Left lung (tissue), 14 donors: ENCODE measurements at places on chromosomes 3 and 15. TPM values are rescaled to one million over a fixed set of nuclear protein-coding genes. Genes with fewer than 3 reads are reported as not detected.
A peak's percentile ranks its signal among the peaks of the same experiment; 100 is the strongest.

DNA sequence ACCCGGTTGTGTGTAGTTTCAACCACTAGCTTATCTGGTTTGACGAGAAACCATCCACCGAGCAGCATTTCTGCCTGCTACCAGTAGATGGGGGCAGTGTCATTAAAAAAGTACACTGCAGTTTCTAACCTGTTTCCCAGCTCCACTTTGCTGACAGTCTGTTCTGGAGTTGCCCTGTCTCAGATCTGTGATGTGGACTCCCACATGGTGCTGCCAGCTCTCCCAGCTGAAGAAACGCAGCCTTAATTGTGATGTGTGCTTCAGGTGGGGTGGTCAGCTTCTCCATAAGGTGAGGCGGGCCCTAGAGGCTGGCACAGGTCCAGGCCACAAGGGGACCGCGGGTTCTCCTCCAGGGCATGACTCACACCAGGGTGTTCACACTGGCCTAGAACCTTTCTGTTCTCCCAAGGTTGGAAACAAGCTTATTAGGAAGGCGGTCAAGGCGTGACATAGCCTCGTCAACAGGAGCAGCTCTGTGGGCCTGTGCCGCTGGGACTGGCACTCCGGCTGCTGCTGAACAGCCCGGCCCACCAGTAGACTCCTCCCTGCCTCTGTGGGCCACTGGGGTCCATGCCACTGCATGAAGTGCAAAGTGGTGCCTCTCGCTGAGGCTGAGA is 2.9 kb upstream of the FAM43A start:
- DNase-seq = peak; percentile 78

DNA sequence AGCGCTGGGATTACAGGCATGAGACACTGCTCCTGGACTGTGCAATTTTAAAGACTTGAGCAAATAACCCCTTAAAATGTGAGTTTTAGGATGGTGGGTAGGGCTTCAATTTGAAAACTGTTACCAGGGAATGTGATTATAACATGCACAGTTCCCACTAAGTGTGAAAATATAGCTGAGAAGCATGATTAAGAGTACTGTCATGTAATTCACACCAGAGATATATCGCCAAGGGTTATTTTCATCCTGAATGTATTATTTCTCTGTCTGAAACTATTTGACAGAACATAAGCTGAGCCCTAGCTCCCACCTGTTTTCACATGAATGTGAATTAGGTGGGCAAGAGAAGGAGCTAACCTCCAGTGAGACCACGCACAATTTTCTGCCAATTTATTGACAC is 457.2 kb downstream of the GABRG3 start:
- DNase-seq = no peak

DNA sequence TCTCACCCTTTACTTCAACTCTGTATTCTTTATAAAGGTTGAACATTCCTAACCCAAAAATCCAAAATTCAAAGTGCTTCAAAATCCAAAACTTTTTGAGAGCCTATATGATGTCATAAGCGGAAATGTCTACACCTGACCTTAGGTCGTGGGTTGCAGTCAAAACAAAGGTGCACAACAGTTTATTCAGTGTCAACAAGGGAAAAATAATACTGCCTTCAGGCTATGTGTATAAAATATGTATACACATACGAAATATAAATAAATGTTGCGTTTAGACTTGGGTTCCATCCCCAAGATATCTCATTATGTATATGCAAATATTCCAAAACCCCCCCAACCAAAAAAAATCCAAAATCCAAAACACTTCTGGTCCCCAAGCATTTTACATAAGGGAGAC is 90.9 kb downstream of the STAG1 start:
- no peak for DNase-seq

DNA sequence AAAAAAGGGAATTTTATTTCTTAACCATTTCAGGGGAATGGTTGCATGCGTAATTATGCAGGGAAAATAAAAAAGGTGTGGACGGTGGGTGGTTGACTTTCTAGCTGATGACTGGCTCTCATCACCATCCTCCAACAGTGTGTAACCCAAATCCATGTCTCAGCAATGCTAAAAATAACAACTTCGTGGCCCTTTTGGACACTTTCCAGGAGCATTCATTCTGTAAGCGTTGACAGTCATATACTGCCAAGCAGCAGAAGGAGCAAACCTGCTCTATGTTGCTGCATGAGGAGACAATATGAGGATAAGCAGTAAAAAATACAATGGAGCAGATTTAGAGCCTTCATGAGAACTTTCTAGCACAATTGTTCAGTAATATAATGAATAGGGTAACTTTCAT is 189.1 kb downstream of the ANXA2 start:
- DNase-seq = no peak

The FANCD2OS gene
- polyA plus RNA-seq = 0.82 TPM

DNA sequence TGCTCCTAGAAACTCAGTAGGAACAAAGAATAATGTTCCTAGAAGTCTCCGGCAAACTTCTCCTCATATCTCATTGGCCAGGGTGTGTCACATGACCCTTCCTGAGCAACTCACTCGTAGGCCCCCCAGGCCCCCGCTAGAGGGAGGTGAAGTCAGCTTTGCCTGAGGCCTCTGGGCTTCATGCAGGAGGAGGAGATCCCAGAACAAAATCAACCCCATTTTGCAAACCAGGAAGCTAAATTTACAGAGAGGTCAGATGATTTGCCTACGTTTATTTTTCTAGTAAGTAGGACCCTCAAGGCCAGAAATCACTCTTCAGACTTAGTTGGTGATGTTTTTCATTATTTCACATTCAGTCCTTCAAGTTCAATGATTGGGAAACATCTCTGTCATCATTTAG is 99.1 kb downstream of the SSR3 start:
- DNase-seq = no peak

DNA sequence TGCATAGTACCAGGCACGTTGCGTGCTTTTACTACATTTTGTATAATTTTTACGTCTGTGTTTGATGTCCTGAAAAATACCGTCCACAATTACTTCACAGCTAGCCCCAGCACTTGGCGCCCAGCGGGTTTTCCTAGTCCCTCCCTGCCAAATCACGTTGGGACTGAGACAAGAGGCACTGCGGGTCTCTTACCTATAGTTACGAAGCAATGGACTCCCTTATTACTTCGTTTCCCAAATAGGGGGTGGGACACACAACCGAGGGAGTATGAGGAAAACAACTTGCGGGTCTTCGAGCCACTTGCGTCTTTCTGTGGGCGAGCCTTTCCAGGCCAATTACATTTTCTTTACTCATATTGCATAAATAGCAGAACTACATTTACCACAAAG is 620 bp upstream of the CMSS1 start:
- DNase-seq = no peak

The TMEM108 gene
- polyA plus RNA-seq = 53.2 TPM

GRCh38 chr3:66582721-66583423 is 82.0 kb upstream of the LRIG1 start:
- DNase-seq = no peak

DNA sequence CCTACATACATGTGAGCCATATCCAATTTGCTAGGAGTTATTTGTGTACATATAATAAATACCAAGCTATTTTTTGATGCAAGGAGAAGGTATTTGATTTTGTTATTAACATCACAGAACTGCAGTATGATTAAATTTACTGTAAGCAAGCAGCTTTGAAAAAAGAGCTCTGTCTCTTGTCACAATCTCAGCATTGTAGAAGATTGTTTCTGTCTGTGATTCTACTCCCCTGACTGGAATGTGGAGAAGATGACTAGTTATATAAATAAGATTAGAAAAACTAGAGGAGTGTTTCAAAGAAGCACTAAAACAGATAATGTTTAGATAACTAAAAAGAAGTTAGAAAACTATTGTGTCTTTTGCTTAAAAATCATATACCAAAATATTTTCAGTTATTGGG is 17.1 kb upstream of the DCBLD2 start:
- DNase-seq = no peak

- peak; percentile 32 for DNase-seq
These were observed 206.9 kb upstream of the BHLHE40 start for GRCh38 chr3:4772171-4772804.

- DNase-seq = peak; percentile 64
These were observed 58.8 kb downstream of the AMOTL2 start for GRCh38 chr3:134315286-134316106.

DNA sequence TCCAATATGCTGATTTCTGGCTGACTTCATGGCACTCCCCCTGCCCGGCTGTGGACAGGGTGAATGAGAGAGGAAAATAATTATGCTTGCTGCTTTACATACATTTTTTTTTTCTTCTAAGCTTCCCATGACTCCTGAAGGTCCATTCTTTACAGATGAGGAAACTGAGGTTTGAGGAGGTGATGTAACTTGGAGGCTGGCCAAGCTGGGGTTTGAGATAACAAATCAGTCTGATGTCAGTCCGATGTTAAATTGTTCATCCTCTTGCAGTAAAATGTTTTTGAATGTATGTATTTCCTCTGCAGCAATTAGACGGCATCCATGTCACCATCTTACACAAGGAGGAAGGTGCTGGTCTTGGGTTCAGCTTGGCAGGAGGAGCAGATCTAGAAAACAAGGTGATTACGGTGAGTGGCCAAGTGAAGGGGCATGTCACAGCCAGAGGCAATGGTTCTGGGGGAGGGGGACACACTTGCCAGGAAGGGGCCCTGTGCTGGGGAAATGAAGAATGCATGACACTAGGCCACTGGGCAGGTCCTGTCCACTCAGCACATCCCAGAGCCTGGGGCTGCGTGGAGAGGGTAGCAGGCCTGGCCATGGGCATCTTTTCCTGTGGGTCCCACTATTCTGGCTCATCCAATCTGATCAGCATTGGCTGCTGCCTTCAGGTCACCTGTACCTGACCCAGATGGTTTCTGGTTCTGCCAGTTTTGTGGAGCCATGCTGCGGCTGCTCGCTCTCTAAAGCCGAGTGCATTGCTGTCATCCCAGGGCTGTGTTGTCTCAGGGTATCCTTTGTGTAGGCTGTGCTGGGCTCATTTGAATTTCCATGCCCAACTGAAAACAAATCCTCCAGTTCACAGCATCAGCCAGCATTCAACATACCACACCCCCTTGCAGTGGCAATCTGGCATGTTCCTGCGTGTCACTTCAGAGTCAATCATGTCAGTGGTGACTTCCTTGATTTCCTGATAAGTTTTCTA is 20.4 kb downstream of the STARD5 start:
- no peak for DNase-seq

- no peak for DNase-seq
These were observed 23.5 kb downstream of the CHSY1 start for GRCh38 chr15:101228313-101228712.

- peak; percentile 45 for DNase-seq
These were observed 13.1 kb upstream of the ETV5 start for GRCh38 chr3:186121968-186122367.

GRCh38 chr3:177976866-177977265 is 559.4 kb upstream of the KCNMB2 start:
- DNase-seq = no peak

GRCh38 chr3:144178607-144179006 is 207.0 kb downstream of the DIPK2A start:
- DNase-seq = no peak

The PPARG gene
- polyA plus RNA-seq = 5.8 TPM

GRCh38 chr15:85543741-85544155 is 163.3 kb downstream of the AKAP13 start:
- peak; percentile 88 for DNase-seq

DNA sequence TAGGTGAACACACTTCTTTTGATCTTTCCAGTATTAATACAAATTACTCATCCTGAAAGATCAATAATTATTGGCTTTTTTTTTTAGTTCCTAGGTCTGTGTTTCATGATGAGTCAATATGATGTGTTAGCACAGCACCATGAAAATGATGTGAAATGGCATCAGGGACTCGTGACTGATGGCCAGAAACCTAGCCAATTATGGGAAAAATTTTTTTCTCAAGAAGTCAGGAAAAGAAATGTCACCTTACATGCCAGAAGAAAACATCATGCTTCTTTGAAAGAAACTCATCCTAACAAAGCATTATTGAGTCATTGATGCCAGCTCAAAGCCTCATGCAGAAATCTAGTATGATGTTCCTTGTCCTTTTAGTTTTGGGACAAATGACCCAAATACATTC is 468.3 kb upstream of the CBLB start:
- no peak for DNase-seq

DNA sequence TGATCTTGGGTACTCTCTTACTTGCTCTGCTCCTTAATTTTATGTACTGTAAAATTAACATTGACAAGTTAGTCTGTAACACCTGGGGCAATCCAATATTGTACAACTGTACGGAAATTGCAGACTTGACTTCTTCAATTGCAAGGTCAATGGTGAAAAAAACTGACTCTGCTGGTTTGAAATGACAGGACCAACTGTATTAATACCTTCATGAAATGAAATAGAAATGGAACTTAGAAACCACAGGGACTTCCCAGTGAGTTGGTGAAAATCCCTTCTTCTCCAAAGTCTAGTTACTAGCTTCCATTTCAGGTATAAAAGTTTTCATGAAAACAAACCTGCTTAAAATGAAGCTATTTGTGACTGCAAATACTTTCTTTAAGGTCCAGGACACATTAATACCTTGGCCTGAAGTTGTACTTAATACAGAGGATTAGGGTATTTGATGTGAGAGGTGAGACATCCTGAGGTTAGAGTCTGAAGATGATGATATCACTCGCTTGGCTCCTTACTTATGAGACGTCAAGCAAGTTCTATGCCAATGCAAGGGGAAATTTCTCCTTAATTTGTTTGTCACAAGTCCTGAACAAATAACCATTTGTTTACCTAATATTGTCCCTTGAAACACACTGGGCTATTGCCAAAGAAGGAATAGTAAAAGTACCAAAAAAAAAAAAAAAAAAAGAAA is 226.2 kb upstream of the TP63 start:
- no peak for DNase-seq

GRCh38 chr3:150733373-150733935 is 29.5 kb downstream of the SIAH2 start:
- no peak for DNase-seq

GRCh38 chr3:32743934-32744333 is 58.9 kb downstream of the CNOT10 start:
- peak; percentile 60 for DNase-seq

DNA sequence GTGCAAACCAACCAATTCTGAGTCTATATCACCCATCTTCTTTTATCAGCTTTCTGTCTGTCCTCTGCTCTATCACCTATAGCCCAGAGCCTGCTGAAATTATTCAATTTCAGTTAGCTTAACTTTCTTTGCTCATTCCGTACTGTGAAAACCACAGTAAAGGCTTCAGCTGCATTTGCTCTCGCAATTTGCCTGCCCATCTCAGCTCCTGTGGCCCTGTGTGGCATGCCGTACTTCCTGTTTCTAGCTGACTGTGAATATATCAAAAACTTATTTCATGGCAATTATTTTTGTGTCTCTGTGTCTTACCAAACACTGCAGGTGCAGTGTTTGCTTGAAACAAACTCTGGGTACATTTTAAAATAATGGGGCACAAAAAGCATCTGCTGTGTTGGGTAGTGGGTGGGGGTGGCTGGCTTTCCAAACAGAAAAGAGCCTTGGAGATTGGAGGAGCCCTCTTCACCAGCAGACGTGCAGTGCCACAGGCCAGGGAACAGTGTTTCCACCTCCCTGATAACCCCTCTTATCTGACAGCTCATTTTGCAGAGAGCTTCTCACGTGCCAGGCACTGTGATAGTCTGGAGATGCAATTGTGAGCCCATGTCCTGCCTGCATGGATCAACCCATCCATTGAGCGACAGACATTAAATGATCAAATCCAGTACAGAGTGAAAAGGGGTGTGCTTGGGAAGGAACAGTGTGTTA is 45.2 kb downstream of the GASK1A start:
- DNase-seq = no peak

- DNase-seq = no peak
These were observed 487.2 kb downstream of the CNTN3 start for GRCh38 chr3:74127256-74127655.
